Progenitor cell of endocrine pancreas (in vitro differentiated cells): ENCODE measurements at places on chromosomes 6 and 20. TPM values are rescaled to one million over a fixed set of nuclear protein-coding genes. Genes with fewer than 3 reads are reported as not detected.

The WFDC10B gene
- total RNA-seq, result not detected in 2 replicates

DNA sequence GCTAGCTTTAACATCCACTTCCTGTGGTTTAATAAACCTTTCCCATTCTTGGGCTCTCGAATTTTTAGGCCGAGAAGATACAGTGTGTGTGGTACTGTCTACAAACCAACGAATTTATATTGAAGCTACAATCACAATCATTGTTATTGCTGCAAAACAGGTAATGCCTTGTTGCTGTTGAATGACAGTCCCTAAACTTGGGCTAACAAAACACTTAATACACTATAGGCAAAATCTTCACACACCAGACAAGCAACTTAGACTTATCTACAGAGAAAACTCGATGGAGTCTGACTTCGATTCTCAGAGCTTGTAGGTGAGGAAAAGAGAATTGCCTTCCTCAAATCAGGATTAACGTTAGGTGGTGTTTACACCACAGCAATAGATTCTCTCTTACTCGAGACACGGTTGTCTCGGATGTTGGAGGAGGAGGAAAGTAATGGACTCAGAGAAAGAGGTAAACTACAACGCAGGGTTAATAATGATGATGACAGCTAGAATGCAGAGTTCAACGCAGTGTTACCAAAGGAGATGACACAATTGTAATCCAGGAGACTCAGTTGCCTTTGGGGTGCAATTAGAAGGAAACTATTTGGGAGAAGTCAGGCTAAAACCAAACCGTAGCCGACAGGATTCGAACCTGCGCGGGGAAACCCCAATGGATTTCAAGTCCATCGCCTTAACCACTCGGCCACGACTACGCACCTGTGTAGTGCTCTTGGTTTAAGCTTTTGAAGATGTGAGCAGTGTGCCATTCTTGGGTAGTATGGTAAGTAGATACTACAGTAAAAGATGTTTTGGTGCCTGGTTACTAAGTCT is 32.5 kb upstream of the ZNF184 start:
- peak overlapping the region; percentile 43 for H3K27ac ChIP-seq
- H3K4me3 ChIP-seq, result no peak overlapping the region
- peaks cover 33% of the 10 kb centered on the region for H3K27me3 ChIP-seq
- no peak for DNase-seq
- H3K36me3 ChIP-seq, result no peaks in the 10 kb centered on the region
- H3K4me1 ChIP-seq, result peaks cover 4% of the 10 kb centered on the region

- H3K36me3 ChIP-seq, result no peaks in the 10 kb centered on the region
- DNase-seq, result no peak
- H3K27ac ChIP-seq, result no peak overlapping the region
- H3K4me3 ChIP-seq, result no peak overlapping the region
These were observed 38.0 kb downstream of the SCP2D1 start for GRCh38 chr20:18851629-18852028.

DNA sequence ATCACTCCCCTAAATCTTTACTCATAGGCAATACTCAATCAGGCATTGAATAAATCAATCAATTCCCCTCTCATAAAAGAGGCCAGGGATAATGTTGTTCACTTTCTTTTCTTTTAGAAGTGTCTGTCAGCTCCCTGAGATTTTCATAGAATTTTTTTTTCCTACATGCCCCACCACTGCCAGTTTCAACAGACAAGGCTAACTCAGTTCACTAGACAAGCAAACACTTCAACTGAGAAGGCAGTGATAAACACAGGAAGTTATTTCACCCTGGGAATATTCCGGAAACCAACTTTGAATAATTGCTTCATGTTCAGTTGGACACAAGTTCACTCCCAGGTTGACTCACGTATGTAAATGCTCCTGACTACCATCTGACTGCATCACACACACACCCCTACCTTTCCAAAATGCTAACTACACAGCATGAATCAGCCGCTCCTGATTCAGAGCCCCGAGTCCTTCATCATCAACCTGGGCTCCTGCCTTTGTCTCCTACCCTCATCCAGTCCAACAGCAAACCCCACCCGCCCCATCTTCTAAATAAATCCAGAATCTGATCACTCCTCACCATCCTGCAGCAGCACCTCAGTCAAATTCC is 143.9 kb downstream of the BCAS1 start:
- H3K4me1 ChIP-seq, result peaks cover 11% of the 10 kb centered on the region
- no peak for DNase-seq
- H3K4me3 ChIP-seq, result no peak overlapping the region
- H3K27me3 ChIP-seq, result peaks cover 7% of the 10 kb centered on the region
- no peaks in the 10 kb centered on the region for H3K36me3 ChIP-seq
- H3K27ac ChIP-seq, result no peak overlapping the region

DNA sequence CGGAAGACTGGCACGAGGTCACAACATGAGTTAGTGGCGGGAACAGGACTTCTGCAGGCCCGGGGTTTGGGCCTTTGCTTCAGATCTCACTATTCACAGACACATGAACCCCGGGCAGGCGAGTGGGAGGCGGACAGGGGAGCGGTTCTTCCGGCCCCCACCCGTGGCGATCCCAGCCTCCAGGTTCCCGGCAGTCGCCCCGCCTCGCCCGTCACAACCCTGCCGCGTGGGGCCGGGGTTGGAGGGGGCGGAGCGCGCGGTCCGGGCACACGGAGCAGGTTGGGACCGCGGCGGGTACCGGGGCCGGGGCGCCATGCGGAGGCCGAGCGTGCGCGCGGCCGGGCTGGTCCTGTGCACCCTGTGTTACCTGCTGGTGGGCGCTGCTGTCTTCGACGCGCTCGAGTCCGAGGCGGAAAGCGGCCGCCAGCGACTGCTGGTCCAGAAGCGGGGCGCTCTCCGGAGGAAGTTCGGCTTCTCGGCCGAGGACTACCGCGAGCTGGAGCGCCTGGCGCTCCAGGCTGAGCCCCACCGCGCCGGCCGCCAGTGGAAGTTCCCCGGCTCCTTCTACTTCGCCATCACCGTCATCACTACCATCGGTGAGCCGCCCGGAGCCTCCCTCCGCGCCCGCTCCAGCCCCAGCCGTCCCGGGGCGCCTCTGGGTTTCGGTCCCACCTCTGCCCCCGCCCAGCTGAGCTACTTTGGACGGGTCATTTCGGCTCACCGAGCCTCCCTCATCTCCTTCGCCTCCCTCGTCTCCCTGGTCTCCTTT is at the start of gene KCNK15:
Gene KCNK15 (plus strand): TSS at position 268 of the 769 bp plus-strand sequence. CDS start 46 bp downstream, at position 314.
- DNase-seq, result peak; percentile 24
- peaks cover 68% of the 10 kb centered on the region for H3K27me3 ChIP-seq
- no peak within 1 kb of the TSS for H3K27ac ChIP-seq
- H3K36me3 ChIP-seq, result no peaks in the 10 kb centered on the region
- H3K4me3 ChIP-seq, result peak within 1 kb of the TSS; percentile 51

The GGTLC1 gene
- total RNA-seq, result not detected in 2 replicates

The AIF1 gene
- 1.7 and 3.1 TPM in 2 replicates for total RNA-seq

The C6orf52 gene
- 3.5 and 4.8 TPM in 2 replicates for total RNA-seq

DNA sequence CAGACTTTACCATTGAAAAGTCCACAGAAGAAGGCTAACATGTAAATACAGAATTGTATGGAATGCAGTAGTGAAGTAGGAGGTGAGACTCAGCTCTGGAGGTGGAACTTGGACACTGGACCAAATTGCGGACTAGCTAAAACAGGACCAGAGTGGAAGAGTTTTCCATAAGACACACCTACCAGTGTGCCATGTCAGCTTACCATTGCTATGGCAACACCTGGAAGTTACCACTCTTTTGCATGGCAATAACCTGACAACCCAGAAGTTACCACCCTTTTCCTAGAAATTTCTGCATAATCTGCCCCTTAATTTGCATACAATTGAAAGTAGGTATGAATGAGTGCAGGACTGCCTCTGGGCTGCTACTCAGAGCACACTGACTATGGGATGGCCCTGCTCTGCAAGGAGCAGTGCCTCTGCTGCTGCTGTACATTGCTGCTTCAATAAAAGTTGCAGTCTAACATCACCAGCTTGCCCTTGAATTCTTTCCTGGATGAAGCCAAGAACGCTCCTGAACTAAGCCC is 569.6 kb upstream of the FLRT3 start:
- H3K27ac ChIP-seq, result no peak overlapping the region
- H3K36me3 ChIP-seq, result no peaks in the 10 kb centered on the region
- DNase-seq, result no peak
- peaks cover 15% of the 10 kb centered on the region for H3K4me1 ChIP-seq

The TFB1M gene
- 33.2 and 37.4 TPM in 2 replicates for total RNA-seq

DNA sequence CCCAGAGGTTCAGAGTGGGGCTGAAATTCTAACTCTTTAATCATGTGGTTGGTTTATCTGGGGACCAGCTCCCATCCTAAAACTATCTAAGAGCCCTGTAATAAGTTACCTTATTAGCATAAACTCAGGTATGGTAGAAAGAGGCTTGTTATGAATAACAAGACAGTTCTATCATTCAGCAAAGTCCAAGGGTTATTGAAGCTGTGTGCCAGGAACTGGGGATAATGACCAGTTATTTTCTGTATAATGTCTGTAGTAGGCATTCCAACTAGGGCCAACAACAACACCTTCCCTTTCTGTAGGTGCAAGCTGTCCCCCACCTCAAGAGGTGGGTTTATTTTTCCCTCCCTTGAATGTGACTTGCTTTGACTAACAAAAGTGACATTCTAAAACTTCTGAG is 170.1 kb downstream of the CD83 start:
- no peaks in the 10 kb centered on the region for H3K27me3 ChIP-seq
- no peak overlapping the region for H3K4me3 ChIP-seq
- H3K27ac ChIP-seq, result no peak overlapping the region

DNA sequence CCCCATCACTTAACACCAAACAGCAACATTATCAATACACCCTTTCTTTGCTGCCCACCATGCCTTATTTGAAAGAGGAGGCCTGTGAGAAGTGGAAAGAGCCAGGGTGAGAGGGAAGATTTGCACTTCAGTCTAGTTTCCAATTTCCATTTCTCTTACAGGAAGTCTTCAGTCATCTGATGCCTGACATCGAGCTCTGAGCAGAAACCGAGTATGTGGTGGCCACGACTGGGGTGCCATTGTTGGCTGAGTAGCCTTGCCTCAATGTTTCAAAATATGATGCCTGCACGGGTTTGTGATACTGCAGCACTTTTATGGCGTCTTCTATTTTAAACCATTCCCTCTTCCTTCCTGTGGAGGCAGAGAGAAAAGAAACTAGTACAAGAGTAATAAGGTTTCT is 39.8 kb upstream of the SMIM29 start:
- H3K36me3 ChIP-seq, result peaks cover 19% of the 10 kb centered on the region
- peaks cover 21% of the 10 kb centered on the region for H3K4me1 ChIP-seq
- DNase-seq, result no peak

The ABCC10 gene
- 68.5 and 68.8 TPM in 2 replicates for total RNA-seq

DNA sequence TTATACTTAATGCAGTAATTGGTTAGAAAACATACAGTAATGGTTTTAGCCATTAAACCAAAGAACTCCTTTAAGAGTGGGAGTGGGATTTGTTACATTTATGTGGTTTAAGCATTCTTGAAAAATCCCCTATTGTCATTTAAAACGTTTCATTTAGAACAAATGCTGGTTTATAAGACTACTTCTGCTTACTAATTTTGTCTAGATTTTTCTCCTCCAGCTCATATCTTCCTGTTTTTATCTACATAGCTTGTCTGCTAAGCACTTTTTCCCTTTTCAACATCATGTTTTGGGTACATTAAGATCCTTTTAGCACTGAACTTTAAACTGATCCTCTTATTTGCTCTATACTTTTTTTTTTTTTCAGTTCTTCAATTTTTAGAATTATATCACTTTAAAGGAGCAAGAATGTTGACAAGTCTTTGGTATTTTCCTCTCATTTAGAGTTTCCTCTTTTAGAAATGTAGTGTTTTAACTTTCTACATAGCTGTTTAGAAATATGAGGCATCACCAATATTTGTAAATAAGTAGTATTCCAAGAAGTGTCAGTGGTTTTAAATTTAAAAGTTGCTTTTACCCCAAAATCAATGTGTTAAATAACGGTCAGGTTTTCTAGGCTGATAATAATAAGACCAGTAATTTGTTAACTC is 80.9 kb downstream of the SESN1 start:
- DNase-seq, result no peak
- H3K27me3 ChIP-seq, result no peaks in the 10 kb centered on the region
- H3K4me3 ChIP-seq, result no peak overlapping the region

- no peak for DNase-seq
- no peak overlapping the region for H3K27ac ChIP-seq
- H3K36me3 ChIP-seq, result no peaks in the 10 kb centered on the region
- no peak overlapping the region for H3K4me3 ChIP-seq
- no peaks in the 10 kb centered on the region for H3K4me1 ChIP-seq
These were observed 13.2 kb downstream of the SIRPG start for GRCh38 chr20:1644101-1644962.

DNA sequence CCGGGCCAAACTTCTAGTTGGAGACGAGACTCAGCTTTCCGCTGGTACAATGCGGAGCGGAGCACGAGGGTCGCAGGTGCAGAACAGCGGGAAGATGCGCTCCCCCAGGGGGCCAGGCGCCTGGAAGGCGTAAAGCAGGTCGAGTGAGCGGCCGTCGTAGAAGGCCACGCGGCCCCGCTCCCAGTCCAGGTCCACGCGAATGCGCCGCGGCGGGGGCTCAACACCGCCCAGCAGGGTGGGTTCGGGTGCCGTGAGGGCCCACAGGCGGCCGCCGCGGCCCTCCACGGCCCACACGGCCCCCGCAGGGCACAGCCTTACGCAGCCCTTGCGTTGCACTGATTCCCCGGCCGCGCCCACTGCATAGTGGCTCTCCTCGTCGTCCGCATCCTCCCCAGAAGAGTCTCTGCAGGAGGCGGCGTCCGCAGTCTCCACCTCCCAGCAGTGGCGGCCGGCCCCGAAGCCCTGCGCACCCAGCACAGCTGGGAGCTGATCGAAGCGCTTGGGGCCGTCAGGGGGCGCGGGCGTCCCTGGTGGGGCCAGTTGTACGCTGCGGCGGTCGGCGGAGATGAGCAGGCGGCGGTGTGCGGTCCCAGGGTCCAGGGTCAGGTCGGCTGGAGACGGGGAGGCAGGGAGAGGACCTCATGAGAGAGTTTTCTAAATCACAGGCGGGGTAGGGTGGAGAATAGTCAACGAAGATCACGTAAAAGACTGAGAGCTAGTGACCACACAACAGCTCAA is 4.3 kb downstream of the PPP1R11 start:
- peaks cover 70% of the 10 kb centered on the region for H3K27me3 ChIP-seq
- peak overlapping the region; percentile 15 for H3K4me3 ChIP-seq
- H3K4me1 ChIP-seq, result peaks cover 24% of the 10 kb centered on the region
- DNase-seq, result no peak
- H3K27ac ChIP-seq, result no peak overlapping the region
